ENCODE measurements at places on chromosomes 2 and 18. TPM values are rescaled to one million over a fixed set of nuclear protein-coding genes. Genes with fewer than 3 reads are reported as not detected.
A peak's percentile ranks its signal among the peaks of the same experiment; 100 is the strongest.

The MRO gene
- not detected for total RNA-seq

The PLGLB2 gene
- total RNA-seq, result 1.9 TPM

The LRRFIP1 gene
- total RNA-seq, result 198 TPM

The CYRIA gene
- total RNA-seq, result 2.3 TPM

The PARD3B gene
- total RNA-seq, result 0.96 TPM

The REG3G gene
- total RNA-seq, result not detected

GRCh38 chr2:178397002-178397605, 53.9 kb downstream of the PRKRA start:
- no peak overlapping the region for H3K4me3 ChIP-seq
- no peaks in the 10 kb centered on the region for H3K4me1 ChIP-seq
- DNase-seq, result no peak
- H3K27ac ChIP-seq, result no peak overlapping the region

GRCh38 chr18:50044402-50044801, 150.5 kb downstream of the MYO5B start:
- H3K27me3 ChIP-seq, result peaks cover 13% of the 10 kb centered on the region
- H3K36me3 ChIP-seq, result no peaks in the 10 kb centered on the region
- no peak overlapping the region for H3K4me3 ChIP-seq
- no peaks in the 10 kb centered on the region for H3K4me1 ChIP-seq
- H3K27ac ChIP-seq, result no peak overlapping the region

- peaks cover 33% of the 10 kb centered on the region for H3K4me1 ChIP-seq
- H3K27ac ChIP-seq, result no peak overlapping the region
- DNase-seq, result no peak
Measured at GRCh38 chr2:174673440-174673839, 75.8 kb upstream of the WIPF1 start.

DNA sequence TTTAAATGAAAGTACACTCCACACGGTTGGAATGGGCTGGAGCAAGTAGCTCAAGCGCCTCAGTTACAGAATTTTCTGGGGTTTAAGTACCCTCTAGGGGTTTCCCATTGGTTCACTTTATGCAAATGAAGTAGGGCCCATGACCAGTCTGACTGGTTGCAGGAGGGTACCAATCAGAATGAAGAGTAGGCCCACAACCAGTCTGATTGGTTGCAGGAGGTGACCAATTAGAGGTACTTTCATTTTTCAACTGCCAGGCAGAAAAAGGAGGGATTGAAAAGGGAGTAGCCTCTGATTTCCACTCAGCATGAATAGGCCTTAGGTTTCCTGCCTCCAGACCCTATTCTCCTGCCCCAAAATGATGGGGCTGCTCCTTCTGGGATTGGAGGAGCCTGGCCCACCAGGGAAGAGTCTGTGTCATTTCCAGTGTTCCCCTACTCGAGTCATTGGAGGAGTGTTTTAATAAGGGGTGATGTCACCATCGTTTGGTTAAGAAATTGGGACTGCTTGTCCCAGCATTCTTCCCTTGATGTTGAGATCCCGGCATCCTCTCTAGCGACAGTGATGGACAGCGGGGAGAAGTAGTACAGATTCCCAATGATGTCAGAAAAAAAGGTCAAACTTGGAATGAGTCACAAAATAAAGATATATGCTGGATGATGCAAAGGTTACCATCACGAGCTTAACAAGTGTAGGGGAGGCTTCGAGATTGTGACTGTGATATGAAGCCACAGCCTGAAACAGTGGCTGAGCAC, 210.4 kb downstream of the SH3BP4 start:
- H3K27me3 ChIP-seq, result peaks cover 15% of the 10 kb centered on the region
- H3K27ac ChIP-seq, result no peak overlapping the region
- H3K36me3 ChIP-seq, result no peaks in the 10 kb centered on the region
- DNase-seq, result no peak
- no peak overlapping the region for H3K4me3 ChIP-seq
- H3K4me1 ChIP-seq, result no peaks in the 10 kb centered on the region

GRCh38 chr18:62409821-62410220, 84.7 kb downstream of the TNFRSF11A start:
- H3K27ac ChIP-seq, result no peak overlapping the region
- peaks cover 8% of the 10 kb centered on the region for H3K27me3 ChIP-seq
- no peak overlapping the region for H3K4me3 ChIP-seq

- no peak overlapping the region for H3K27ac ChIP-seq
- no peaks in the 10 kb centered on the region for H3K36me3 ChIP-seq
- H3K4me3 ChIP-seq, result no peak overlapping the region
- H3K27me3 ChIP-seq, result no peaks in the 10 kb centered on the region
Measured at GRCh38 chr18:40935423-40935822, 1019.6 kb upstream of the PIK3C3 start.

DNA sequence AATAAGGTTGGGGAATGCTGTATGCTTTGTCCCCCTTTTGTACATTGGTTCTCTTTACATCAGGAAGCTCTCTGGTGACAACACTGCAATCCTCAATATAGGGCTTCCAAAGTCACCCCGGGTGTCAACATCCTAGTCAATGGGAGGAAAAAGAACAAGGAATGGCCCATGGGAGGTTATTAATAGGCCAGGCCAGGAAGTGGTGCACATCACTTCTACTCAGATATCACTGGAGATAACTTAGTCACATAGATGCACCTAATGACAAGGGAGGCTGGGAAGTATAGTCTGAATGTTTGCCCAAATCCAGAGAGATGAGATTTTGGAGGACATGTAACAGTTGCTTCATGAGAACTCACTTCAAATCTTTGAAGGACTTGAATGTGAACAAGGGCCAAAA, 274.7 kb downstream of the DYSF start:
- no peaks in the 10 kb centered on the region for H3K36me3 ChIP-seq
- H3K4me1 ChIP-seq, result no peaks in the 10 kb centered on the region
- no peak overlapping the region for H3K27ac ChIP-seq
- no peak for DNase-seq

- no peak overlapping the region for H3K27ac ChIP-seq
- no peaks in the 10 kb centered on the region for H3K36me3 ChIP-seq
- H3K27me3 ChIP-seq, result no peaks in the 10 kb centered on the region
- peaks cover 13% of the 10 kb centered on the region for H3K4me1 ChIP-seq
- DNase-seq, result no peak
Measured at GRCh38 chr2:54867457-54867856, 144.0 kb downstream of the EML6 start.

DNA sequence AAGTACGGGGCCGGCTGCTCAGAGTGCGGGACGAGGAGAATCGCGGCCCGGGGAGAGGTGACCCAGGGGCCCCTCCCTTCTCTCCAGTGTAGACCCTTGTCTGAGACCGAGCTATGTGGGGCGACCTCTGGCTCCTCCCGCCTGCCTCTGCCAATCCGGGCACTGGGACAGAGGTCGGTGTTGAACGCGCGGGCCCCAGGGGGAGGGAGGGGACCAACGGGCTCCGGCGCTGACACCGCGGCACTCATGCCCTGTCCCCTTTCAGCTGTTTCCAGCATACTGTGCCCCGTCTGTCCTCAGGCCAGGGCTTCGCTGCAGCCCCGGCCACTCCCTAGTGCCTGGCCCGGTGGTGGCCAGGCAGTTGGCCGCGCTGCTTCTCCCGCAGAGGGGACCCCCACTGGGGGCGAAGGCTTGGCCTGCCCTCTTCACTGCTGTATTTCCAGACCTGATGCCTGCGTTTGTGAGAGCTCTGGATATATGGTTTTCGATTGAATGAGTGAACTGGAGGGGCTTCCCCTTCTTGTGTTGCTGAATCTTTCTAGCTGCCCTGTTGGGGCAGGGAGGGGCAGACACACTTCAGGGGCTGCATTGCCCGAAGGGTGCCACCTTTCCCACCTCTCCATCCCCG, 809 bp downstream of the DBI start:
- peaks cover 42% of the 10 kb centered on the region for H3K4me1 ChIP-seq
- peaks cover 28% of the 10 kb centered on the region for H3K36me3 ChIP-seq
- H3K27ac ChIP-seq, result peak overlapping the region; percentile 89

- DNase-seq, result no peak
- no peak overlapping the region for H3K4me3 ChIP-seq
- no peaks in the 10 kb centered on the region for H3K27me3 ChIP-seq
- H3K4me1 ChIP-seq, result no peaks in the 10 kb centered on the region
Measured at GRCh38 chr2:128410035-128410757, 91.5 kb upstream of the HS6ST1 start.

All from activated T-cell treated with anti-CD3 and anti-CD28 coated beads, Interleukin-2, amount 50 U/mL, for 72 hours (primary cell).